ENCODE measurements at places on chromosomes 6 and 20.

DNA sequence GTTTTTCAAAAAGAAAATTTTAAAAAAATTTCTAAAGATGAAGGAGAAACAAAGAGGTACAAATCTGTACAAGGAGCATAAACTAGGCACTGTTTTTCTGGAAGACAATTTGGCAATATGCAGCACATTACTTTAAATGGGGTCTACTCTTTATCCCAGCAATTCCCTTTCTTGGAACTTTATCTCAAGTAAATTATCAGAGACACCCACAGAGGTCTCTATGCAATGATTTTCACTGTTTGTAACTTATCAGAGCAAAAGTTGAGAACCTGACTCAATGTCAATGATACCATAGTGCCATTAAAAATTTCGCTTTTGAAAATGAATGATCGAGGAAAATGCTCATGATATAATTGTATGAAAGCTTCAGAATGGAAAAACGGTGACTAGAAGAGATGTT, 35.7 kb downstream of the SLC22A23 start:
- no peak for DNase-seq

- DNase-seq = no peak
Observed at GRCh38 chr6:129695373-129696027, 14.5 kb downstream of the ARHGAP18 start.

- no peak for DNase-seq
Observed at GRCh38 chr6:53691252-53691651, 25.7 kb upstream of the KLHL31 start.

GRCh38 chr20:44643596-44644229, 7.8 kb downstream of the ADA start:
- no peak for DNase-seq

GRCh38 chr6:119210596-119210995, 132.1 kb upstream of the FAM184A start:
- no peak for DNase-seq

- no peak for DNase-seq
Observed at GRCh38 chr20:37680420-37680819, 13.4 kb upstream of the CTNNBL1 start.

- no peak for DNase-seq
Observed at GRCh38 chr6:4446982-4447381, 311.6 kb upstream of the ECI2 start.

DNA sequence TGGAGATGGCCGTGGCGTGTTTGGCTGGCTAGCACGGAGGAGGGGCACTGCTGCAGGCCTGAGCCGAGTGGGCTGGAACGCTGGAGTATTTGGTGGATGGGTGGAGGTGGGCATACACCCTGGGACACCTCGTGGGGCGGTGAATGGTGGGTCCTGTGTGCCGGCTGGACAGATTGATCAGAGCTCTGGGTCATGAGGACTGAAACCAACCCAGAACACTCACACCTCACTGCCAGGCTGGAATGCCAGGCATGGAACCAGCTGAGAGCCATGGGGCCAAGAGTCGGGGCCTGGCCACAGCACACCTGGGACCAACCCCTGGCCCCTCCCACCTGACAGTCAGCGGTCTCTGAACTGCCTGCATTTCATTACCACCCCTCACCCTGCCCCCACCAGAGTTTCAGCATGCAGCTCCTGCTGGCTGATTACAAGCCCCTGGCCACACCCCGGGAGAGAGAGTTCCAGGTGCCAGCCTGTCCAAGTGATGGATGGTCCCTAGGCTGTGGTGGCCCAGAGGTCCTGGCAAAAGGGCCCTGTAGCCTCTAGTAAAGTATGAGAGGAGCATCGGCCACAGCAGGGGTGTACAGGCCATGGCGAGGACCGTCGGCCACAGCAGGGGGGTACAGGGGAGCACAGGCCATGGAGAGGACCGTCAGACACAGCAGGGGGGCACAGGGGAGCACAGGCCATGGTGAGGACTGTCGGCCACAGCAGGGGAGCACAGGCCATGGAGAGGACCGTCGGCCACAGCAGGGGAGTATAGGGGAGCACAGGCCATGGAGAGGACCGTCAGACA, 3.3 kb downstream of the NPBWR2 start:
- no peak for DNase-seq

- DNase-seq = no peak
Observed at GRCh38 chr6:18132346-18132745, 9.9 kb upstream of the NHLRC1 start.

- DNase-seq = no peak
Observed at GRCh38 chr6:117469356-117469755, 13.1 kb upstream of the DCBLD1 start.

DNA sequence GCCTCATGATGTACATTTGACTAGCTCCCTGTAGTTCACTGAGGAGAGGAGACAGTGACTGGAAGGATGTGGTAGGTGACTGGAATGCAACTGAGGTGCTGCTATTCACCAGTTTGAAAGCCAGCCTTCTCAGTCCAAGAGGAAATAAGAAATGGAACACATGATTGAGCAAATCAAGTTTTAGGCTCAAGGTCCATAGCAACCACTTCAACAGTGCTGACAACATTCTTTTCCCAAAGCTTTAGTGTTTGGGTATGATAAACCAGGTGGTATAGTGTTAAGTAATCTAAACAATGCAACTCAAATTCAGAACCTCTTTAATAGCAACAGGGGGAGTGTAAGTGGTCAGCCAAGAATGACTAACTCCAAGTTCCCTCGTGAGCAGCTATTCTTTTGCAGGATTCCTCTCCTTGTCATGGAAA, 9.2 kb downstream of the ZHX3 start:
- DNase-seq = no peak

- no peak for DNase-seq
Observed at GRCh38 chr6:21046276-21046675, 512.0 kb downstream of the CDKAL1 start.

- no peak for DNase-seq
Observed at GRCh38 chr6:161444464-161444863, 170.6 kb upstream of the AGPAT4 start.

- DNase-seq = no peak
Observed at GRCh38 chr6:46526607-46527006, 35.4 kb upstream of the RCAN2 start.

DNA sequence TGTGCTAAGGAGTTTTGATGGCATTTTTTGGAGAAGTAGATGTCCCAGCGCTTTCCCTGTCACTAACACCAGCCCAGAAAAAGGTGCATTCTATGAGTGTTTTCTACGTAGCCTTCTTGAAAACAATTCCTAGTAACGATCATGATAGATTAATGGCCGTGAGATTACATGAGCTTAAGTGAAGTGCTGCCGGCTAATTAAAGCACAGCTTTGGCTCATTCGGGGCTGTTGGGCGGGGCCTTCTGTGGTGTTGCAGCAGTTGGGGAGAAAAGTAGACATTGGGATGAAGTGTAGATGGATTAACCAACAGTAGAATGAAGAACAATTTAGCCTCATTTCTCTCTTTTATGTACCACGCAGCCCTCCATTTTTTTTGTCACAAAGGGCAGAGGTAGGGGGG, 20.8 kb upstream of the TRAF3IP2 start:
- no peak for DNase-seq

DNA sequence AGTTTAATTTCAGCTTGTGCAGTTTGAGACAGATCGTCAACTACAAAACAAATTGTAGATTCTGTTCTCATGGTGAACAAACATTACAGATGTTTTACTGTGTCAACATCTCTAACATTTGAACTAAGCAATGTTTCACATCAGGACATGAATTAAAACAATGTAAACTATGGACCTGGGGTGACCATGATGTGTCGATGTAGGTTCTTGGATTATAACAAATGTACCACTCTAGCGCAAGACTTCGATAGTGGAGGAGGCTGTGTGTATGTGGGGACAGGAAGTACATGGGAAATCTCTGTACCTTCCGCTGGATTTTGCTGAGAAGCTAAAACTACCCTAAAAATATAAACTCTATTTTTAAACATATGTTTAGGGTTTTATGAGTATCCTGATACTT, 17.1 kb downstream of the HIVEP2 start:
- DNase-seq = no peak

- DNase-seq = no peak
Observed at GRCh38 chr6:20674664-20675063, 140.4 kb downstream of the CDKAL1 start.

DNA sequence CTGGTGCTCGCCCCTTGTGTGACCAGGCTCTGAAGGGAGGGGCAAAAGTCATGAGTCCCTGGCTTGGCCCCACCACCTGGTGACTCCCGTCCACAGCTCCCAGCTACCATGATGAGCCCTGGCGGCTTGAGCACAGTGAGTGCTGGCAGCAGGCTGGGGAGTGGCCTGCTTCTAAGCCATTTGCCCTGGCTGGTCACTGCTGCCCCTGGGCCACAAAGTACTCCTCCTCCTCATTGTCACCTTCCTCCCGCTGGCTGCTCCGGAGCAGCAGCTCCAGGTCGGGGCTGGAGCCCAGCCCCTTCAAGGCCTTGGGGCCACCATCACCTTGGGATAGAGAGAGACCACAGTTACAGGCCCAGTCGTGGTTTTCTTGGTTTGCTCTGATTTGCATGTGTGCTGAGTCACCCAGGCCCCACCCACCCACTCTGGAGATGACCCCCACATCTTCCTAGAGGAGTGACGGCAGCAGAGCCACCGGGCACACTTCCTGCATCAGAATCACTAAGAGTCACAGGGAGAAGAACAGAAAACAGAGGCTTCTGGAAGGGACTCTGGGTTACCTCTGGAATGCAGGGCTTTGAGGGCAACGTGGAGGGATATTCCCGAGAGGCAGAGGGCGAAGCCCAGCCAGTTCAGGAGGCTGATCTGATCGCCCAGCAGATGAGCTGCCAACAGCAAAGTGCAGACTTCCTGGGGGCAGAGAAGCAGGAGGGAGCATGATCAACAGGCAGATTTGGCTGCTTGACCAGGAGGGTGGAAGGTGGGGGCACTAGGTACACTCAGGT, 42.1 kb upstream of the CDH22 start:
- no peak for DNase-seq

DNA sequence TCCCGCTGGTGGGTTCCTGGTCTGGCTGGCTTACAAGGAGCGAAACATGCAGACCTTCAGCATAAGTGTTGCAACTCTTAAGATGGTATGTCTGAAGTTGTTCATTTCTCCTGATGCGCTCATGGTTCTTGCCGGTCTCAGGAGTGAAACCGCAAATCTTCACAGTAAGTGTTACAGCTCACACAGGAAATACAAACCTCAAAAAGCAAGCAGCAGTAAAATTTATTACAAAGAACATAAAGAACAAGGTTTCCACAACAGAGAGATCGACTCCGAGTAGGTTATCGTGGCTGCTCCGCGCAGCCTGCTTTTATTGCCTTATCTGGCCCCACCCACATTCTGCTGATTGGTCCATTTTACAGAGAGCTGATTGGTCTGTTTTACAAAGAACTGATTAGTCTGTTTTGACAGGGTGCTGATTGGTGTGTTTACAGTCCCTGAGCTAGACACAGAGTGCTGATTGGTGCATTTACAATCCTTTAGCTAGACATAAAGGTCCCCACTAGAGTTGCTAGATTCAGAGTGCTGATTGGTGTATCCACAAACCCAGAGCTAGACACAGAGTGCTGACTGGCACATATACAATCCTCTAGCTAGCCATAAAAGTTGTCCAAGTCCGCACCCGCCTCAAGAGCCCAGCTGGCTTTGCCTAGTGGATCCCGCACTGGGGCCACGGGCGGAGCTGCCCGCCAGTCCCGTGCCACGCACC, 39.2 kb downstream of the TRIM27 start:
- no peak for DNase-seq

All from coronary artery (tissue), 2 donors.